ENCODE measurements at places on chromosomes 13 and 19. TPM values are rescaled to one million over a fixed set of nuclear protein-coding genes. Genes with fewer than 3 reads are reported as not detected.

The SIGLEC14 gene
- 0.91 TPM for total RNA-seq

The BEST2 gene
- not detected for total RNA-seq

The UBE2L5 gene
- total RNA-seq: not detected

The SHFL gene
- 95.3 TPM for total RNA-seq

The HSH2D gene
- 199 TPM for total RNA-seq
